ENCODE measurements at places on chromosomes 5 and 9.

DNA sequence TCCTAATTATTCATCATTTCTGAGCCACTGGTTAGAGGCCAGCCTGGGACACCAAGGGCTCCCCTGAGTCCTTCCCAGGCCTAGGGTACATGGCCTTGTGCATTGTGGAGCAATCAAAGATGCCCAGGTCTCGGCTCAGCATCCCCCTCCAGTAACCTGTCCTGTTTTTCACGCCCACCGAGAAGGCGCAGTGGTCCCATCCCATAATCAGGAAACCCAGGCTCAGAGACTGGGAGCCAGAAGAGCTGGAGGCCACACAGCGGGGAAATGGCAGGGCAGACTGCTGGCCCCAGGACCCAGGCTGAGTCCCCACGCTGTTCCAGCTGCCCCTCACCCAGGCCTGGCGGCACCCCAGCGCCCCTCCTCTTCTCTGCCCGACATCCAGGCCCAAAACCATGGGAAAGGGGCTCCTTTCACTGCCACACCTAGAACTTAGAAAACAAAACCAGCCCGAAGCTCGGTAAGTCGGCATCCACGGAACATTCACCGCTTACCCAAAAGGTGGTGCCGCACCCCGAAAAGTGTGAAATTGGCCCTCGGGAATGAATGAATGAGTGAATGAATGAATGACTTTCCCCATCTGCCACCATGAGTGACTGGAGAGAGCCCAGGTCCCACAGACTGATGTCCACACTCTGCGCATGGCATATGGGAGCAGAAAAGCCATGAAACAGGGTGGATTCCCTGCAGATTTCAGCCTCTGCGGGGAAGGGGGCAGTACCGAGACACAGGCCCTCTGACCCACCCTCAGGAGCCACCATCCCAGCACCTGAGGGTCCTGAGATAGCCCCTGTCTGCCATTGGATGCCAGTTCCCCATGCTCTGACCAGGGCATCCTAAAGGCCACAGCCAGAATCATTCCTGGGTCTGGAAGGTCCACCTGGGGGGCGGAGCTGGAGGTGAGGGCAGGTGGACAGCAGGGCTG lies 132.5 kb downstream of the OLFM1 start:
- no peak overlapping the region for H3K4me3 ChIP-seq
- H3K4me1 ChIP-seq, result no peaks in the 10 kb centered on the region
- H3K27ac ChIP-seq, result no peak overlapping the region
- no peaks in the 10 kb centered on the region for H3K27me3 ChIP-seq

- H3K4me1 ChIP-seq, result peaks cover 11% of the 10 kb centered on the region
- H3K27ac ChIP-seq, result no peak overlapping the region
- no peak for DNase-seq
- H3K4me3 ChIP-seq, result no peak overlapping the region
- no peaks in the 10 kb centered on the region for H3K27me3 ChIP-seq
- no peaks in the 10 kb centered on the region for H3K36me3 ChIP-seq
Measured at GRCh38 chr5:145752947-145753346, 82.2 kb downstream of the PRELID2 start.

GRCh38 chr5:116492016-116492623 lies 82.5 kb downstream of the SEMA6A start:
- H3K27ac ChIP-seq, result no peak overlapping the region
- peak; percentile 76 for DNase-seq
- peaks cover 28% of the 10 kb centered on the region for H3K4me1 ChIP-seq
- no peaks in the 10 kb centered on the region for H3K27me3 ChIP-seq
- H3K36me3 ChIP-seq, result no peaks in the 10 kb centered on the region

- no peak overlapping the region for H3K4me3 ChIP-seq
- no peaks in the 10 kb centered on the region for H3K27me3 ChIP-seq
- H3K4me1 ChIP-seq, result no peaks in the 10 kb centered on the region
- no peak for DNase-seq
Measured at GRCh38 chr5:106677057-106677456, 993.7 kb downstream of the EFNA5 start.

DNA sequence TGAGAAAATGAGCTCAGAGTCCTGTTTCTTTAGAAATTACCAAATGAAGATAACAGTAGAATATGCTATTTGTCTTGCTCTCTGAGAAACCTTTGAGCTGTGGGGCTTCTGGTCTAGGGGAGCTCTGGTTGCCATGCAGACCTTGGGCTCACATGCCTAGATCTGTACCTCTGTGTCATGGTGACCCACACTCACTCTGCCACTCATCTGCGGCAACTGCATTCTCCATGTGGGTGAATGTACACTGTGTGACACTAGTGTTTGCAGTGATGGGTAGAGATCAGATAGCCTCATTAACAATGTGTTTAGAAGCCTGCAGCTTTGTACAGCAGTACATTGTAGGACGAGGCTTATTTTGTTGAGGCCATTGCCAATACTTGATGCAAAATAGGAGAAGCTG lies 521.2 kb downstream of the CHSY3 start:
- DNase-seq, result no peak
- no peaks in the 10 kb centered on the region for H3K4me1 ChIP-seq
- H3K27ac ChIP-seq, result no peak overlapping the region
- H3K36me3 ChIP-seq, result no peaks in the 10 kb centered on the region

- peaks cover 78% of the 10 kb centered on the region for H3K4me1 ChIP-seq
- H3K27me3 ChIP-seq, result no peaks in the 10 kb centered on the region
- no peak overlapping the region for H3K4me3 ChIP-seq
- H3K36me3 ChIP-seq, result peaks cover 41% of the 10 kb centered on the region
- no peak overlapping the region for H3K27ac ChIP-seq
Measured at GRCh38 chr9:129143031-129143927, 32.1 kb downstream of the PTPA start.

DNA sequence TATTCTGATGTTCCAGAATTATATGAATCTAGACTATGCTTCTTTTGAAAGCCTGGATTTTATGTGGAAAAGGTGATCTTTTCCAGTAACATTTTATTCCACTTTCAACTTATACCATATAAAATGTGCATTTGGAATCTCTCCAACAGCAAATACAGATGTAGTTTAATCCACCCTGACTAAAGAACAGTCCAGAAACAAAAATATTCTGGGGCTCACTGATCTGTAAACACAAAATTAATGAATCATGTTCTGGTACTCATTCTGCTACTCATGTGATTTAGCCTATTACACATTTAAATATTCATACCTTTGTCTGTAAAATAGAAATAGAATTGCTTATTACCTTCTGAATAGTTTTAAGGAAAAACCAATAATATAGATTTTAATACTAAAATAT lies 125.8 kb downstream of the ARRDC3 start:
- no peak overlapping the region for H3K27ac ChIP-seq
- no peaks in the 10 kb centered on the region for H3K27me3 ChIP-seq
- H3K4me3 ChIP-seq, result no peak overlapping the region
- H3K36me3 ChIP-seq, result no peaks in the 10 kb centered on the region
- no peak for DNase-seq

DNA sequence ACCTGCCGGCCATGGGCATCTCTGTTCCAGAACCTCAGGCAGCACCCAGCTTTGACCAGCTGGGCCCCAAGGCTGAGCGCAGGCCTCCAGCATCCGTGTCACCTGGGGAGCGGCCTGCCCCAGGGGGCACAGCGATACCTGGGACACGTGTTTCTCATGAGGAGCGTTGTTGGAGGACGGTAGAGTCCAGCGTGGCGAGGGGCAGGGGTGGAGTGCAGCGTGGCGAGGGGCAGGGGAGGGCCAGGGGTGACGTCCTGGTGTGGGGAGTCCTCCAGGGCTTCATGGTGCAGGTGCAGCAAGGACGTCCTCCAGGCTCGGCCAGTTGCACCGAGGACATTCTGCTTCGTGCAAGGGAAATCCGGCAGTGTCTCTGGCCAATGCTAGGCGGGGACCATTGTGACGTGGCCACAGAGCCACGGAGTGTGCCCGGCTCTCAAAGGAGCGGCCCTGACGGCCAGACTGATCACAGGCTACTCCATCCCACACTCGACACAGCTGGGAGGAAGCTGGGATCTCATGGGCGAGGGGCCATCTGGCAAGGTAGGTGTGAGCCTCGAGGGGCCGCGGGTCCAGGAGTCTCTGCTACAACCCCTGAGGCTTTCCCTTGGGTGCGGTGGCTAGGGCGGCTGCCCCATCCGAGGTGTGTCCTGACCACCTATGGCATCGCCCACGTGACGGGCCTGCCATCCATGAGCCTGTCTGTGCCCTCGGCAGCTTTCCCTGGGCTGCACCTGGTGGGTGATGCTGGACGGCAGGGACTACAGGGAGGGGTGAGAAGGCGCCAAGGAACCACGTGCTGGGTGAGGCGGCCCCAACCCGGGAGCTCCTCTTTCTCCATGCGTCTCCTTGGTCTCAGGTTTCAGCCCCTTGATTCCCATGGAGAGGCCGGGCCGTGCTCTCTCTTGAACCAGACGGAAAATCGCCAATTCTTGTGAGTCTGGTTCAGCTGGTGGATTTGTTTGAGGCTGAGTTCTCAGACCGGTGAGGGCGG lies 33.8 kb downstream of the SLC9A3 start:
- H3K36me3 ChIP-seq, result no peaks in the 10 kb centered on the region
- no peak for DNase-seq
- no peak overlapping the region for H3K4me3 ChIP-seq
- no peak overlapping the region for H3K27ac ChIP-seq
- H3K4me1 ChIP-seq, result no peaks in the 10 kb centered on the region

- peak; percentile 17 for DNase-seq
- H3K27me3 ChIP-seq, result no peaks in the 10 kb centered on the region
- H3K4me3 ChIP-seq, result no peak overlapping the region
- H3K27ac ChIP-seq, result no peak overlapping the region
- H3K36me3 ChIP-seq, result peaks cover 61% of the 10 kb centered on the region
- peaks cover 40% of the 10 kb centered on the region for H3K4me1 ChIP-seq
Measured at GRCh38 chr9:79575547-79575946, 3.8 kb downstream of the TLE4 start.

DNA sequence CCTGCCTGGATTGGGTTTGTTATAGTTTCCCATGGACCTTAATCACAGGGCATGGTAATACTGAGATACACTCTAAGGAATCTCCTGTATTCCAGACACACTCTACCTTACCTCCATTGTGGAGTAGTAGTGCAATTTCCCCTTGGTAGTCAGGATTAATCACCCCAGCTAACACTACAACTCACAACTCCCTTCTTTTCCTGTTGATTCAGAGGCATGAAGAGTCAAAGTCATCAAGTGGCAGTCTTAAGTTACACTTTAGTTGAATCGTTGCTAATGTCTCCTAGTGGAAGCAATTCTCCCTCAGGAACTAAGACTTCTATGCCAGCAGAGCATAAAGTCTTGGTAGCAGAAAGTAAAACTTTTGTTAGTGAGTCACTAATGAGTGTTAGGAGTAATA lies 122.7 kb upstream of the APC start:
- no peaks in the 10 kb centered on the region for H3K36me3 ChIP-seq
- DNase-seq, result no peak
- no peak overlapping the region for H3K4me3 ChIP-seq
- 0 out of 2 replicates have a peak, but pooled peaks cover 3% of the 10 kb centered on the region for H3K4me1 ChIP-seq
- 0 out of 2 replicates have a peak, but pooled peaks cover 5% of the 10 kb centered on the region for H3K27me3 ChIP-seq
- no peak overlapping the region for H3K27ac ChIP-seq

DNA sequence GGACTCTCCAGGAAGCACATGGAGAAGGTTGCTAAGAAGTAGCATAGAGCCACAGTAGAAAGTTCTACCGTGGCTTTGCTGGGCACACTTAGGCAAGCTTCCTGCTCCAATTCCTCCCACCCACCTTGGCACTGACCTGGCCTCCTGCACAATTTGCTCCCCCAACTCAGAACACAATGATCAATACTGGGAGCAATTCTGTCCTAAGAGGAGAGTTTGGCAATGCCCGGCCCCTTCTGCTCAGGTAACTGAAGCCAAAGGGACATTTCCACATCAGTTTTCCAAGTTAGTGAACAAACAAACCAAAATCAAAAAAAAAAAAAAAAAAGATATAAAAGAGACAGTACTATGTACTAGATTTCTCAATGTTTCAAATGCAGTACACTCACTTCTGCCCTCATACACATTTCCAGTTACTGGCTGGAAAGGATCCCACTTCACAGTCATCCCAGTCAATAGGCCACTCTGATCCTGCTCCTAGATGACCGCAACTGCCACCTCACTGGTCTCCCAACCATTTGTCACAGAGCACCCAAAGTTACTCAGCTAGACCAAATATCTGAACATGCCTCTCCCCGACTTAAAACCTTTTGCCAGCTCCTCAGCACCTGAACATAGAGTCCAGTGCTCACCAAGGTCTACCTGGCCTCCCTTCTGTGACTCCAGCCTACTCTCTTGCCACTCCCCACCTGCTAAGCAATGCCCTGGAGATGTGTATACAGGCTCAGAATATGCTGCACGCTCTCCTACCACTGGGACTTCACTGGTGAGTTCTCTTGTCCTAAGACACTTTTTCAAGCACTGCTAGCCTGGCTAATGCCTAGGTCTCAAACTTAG lies 21.3 kb downstream of the ABCA1 start:
- no peak for DNase-seq
- H3K4me3 ChIP-seq, result no peak overlapping the region
- H3K4me1 ChIP-seq, result peaks cover 66% of the 10 kb centered on the region
- H3K36me3 ChIP-seq, result 0 out of 2 replicates have a peak, but pooled peaks cover 2% of the 10 kb centered on the region
- peak overlapping the region; percentile 24 for H3K27ac ChIP-seq
